H9 (cell line): ENCODE measurements at places on chromosomes 16 and 17.

DNA sequence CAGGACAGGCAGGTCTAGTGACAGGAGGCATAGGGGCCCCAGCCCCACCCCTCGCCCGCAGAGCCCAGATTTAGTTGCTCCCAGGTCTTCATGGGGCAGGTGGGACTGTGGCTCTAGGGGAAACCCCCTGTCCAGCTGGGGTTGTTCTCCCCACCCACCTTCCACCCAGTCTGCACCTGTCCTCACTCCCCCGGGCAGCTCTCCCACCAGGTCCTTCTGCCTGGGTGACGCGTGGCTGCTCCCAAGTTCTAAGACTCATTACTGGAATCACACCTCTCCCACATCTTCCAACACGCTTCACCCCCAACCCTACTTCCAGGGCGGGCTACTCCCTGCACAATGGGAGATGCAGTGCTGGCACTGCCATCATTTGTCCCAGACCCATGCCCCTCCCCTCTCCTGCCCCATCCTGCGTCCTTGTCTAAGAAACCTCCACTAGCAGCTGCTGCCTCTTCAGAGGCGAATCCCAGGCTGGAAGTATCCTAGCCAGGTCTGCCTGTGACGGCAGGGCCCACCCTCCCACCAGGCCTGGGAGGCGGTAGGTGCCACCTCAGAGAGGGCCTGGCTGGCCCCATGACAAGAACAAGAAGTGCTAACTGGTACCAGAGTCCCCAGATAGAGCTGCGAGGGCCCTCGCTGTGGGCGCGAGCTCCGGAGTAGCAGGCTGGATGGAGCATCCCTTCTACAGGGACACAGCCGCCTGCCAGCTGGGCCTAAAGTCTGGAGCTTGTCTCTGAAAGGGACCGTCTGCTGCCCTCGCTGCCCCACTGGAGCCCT lies 22.8 kb downstream of the GRIN2C start:
- no peak for DNase-seq

DNA sequence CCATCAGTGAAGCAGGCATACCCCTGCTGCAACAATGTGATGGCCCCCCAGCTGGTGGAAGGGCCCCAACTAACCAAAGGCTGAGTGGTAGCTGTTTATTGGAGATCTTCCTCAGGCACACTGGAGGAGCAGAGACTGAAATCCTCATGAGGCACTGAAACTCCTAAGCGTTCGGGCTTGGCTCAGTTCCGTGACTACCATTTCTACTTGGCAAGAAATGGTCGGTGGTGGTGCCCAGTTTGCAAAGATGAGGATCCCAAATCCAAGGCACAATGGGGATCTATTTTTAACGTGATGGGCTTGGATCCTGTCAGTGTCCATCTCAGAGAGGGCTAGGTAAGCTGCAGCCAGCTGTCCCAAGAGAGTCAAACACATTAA lies 82.8 kb downstream of the TNFRSF13B start:
- peak; percentile 20 for DNase-seq

DNA sequence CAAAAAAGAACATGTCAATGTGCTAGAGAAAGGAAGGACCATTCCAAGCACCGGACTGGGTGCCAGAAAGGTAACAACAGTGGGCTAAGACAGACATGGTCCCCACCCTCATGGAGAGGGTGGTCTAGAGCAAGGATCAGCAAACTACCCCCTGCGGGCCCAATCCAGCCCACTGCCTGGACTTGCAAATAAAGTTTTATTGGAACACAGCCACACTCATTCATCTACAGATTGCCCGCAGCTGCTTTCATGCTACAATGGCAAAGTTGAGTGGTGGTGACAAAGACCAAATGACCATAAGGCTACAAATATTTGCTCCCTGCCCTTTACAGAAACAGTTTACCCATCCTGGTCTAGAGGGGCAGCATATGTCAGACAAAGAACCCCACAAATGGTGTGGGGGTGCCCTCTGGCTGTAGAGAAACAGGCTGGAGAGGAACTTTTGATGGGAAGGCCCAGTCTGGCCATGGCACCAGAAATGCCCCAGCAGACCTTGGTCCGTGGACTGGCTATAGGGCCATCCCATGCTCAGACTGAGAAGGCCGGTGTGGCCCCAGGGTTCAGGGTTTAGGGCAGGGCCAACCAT lies 15.2 kb downstream of the CDH5 start:
- DNase-seq, result no peak

- DNase-seq, result no peak
Measured at GRCh38 chr17:48578616-48579470, 693 bp upstream of the HOXB4 start.

DNA sequence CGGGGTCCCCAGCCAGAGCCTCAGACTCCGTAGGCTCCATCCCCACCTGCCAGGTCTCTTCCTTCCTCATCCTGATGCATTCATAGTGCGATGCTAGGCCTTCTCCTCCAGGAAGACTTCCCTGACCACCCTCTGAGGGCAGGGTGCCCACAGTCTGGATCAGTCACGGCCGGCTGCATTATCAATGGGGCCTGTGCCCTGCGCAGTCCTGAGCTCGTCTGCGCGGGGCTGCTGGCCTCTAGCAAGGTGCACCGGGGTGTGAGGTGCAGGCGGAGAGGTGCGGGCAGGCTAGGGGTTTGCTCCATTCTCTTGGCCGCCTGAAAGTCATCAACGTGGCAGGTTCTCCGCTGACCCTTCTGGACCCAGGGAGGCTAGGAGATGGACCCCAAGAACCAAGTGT lies 56.9 kb upstream of the ACSF3 start:
- no peak for DNase-seq

- DNase-seq, result no peak
Measured at GRCh38 chr17:64022611-64023063, 2.2 kb upstream of the ICAM2 start.

DNA sequence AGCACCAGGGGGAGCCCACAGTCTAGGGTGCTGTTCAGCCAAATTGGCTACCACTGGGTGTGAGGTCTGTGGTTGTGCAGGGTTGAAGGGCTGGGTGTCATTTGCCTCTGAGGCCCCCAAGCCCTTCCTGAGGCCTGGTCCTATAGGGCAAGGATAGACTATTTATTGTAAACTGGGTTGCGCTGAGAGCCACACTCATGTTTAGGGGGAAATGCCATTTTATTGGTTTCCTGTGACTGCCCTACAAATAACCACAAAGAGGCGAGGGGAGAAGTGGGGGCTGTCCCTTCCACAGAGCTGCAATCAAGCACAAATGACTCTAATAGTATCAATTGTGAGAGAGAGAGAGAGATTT lies 3.6 kb upstream of the ZCCHC14 start:
- DNase-seq, result no peak

DNA sequence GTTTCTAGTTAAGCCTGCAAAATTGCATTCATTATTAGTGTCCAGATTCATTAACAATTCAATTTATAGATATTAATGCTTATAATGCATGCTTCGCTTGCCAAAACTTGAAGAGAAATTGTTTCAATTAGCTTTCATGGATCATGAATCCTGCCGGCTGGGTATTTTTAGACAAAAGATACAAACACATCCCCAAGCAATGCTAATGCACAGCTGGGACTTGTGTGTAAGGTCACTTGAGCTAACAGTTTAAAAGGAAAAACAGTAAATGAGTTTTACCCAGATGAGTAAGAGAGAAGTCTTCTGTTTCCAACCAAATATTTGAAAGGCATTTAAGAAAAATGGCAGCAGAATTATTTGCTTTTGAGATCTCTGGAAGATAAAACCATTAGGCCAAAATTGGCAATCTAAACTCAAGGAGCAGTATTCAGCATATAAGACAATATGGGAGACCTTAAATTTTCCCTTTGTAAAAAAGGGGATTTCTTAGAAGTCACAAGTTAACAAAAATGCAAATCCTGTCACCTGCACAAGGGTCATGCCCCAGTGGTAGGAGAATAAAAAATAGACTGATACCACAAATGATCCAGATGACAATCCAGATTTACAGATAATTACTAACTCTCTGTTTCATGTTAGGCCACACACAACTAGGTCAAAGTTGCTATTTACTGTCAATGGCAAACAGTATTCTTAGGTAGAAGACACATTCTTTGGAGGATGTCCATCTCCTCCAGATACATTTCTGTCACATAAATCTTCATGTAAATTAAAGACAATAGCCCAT lies 418.4 kb upstream of the PMFBP1 start:
- DNase-seq, result no peak

GRCh38 chr17:38420518-38420917 lies 7.7 kb upstream of the ARHGAP23 start:
- no peak for DNase-seq

GRCh38 chr17:14552306-14552705 lies 251.4 kb downstream of the HS3ST3B1 start:
- DNase-seq, result no peak

- peak; percentile 61 for DNase-seq
Measured at GRCh38 chr16:64380751-64381150, 741.1 kb downstream of the CDH11 start.

DNA sequence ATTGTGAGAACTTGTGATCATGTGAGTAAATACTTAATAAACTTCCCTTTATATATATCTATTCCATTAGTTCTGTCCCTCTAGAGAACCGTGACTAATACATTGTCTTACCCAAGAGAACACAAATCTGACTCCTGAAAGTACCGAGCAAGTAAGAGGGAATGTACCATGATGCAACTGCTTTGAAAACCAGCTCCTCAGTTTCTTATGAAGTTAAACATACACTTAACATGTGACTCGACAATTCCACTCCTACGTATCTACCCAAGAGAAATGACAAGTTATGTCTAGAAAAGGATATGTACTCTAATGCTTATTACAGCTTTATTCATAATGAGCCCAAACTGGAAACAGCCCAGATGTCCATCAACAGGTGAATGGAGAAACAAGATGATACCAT lies 8.8 kb upstream of the GJD3 start:
- DNase-seq, result no peak

- DNase-seq, result no peak
Measured at GRCh38 chr16:49652456-49653172, 203.3 kb downstream of the ZNF423 start.

GRCh38 chr17:82103553-82104451 lies 5.8 kb upstream of the FASN start:
- peak; percentile 83 for DNase-seq

DNA sequence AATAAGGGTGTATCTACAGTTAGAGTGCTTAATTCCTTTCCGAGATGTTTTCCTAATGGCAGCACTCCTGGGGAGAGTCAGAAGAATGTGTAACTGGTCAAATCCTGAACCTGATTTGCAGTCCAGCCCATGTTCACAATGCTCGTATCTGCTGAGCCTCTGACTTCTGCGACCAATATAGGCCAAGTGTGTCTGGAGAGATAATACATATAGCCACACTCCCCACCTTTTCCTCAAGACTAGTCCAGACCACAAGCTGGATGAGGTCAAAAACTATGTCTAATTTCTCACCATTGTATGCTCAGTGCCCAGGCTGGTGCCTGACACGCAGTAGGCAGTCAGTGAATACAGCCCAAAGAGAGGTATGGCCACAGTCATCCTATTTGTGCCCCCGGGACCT lies 58.0 kb downstream of the XYLT1 start:
- DNase-seq, result no peak

DNA sequence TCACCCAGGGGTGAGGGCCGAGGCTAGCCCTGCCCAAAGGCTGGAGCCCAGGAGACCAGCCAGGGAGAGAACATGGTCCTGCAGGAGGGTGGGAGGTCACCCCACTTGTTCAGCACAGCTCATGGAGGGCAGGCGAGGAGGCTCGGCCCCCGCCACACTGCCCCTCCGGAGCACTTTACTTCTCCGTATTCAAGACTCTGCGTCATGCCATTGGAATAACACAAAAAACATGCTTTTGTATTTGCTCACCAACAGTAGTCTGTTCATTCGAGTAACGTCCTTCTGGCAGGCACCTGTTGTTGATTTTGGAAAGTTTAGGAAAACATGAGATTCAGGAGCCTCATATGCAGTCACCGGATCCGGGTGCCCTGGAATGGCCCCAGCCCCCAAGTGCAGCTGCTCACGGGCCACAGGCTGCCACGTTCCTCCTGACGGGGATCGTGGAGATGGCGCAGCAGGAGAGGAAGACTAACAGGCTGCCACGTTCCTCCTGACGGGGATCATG lies 81.1 kb upstream of the DNAH17 start:
- no peak for DNase-seq

DNA sequence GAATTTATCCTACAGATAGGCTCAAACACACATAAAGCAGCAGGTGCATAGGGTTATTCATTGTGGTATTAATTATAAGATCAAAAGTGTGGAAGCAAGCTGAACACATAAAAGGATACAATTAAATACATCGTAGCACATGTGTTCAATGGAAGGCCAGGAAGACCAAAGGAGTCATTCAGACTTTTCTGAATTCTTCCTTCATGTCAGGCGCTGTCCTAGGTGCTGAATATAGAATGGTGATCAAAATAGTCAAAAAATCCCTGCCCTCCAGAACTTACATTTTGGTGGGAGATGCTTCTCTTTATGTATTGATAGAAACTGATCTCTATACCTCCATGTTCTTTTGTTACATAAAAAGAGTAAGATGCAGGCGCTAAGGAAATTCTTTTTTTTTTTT lies 439.0 kb upstream of the ASIC2 start:
- no peak for DNase-seq

DNA sequence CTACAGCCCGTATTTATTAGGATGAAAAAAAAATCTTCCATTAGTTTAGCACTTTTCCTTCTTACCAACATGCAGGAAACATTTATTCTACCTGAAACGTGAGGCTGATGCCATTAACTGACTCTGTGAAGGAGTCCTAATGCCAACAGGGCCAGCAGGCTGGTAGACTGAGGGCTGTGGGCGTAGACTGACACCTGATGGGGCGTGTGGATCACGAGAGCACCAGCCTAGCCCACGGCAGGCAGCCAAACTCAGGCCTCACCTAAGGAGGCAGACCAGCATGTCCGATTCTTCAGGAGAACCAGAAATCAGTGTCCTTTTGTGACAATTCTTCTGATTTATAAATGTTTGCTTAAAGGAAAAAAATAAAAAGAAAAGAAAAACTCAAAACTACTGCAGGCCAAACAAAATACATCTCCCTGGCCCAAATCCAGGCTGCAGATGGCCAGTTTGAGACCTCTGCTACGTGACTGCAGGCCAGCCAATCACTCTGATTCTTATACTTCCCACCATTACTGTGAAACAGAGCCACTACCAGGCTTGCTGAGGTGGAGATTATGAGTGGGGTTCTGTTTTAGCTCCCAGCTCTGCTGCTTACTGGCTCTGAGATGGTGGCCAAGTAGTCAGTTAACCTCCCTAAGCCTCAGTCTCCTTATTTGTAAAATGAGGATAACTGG lies 66.5 kb downstream of the GNAO1 start:
- DNase-seq, result no peak

GRCh38 chr16:7493133-7493532 lies 160.5 kb downstream of the RBFOX1 start:
- DNase-seq, result no peak
